ENCODE measurements at places on chromosomes 6 and 20.

DNA sequence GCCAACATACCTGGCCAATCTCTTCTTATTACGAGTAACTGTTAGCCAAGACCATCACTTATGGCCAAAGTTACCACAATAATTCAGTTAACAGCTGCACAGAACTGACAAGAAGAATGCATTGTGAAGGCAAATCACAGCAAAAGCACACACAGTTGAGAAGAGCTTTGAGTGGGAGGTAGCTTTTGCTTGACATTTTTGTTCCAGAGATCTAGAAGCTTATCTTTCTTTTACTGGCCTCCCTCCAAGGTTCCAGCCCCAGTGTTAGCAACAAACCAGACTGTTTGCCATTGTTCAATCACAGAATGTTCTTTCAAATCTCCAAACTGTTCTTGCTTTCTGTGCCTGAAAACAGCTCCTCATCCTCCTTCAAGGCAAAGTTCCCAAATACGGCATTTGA lies 35.9 kb upstream of the IRAK1BP1 start:
- no peak for ATAC-seq

- no peak for ATAC-seq
Measured at GRCh38 chr6:14417377-14417776, 299.8 kb downstream of the CD83 start.

GRCh38 chr20:59643615-59644061 lies 39.3 kb downstream of the PHACTR3 start:
- no peak for ATAC-seq

- no peak for ATAC-seq
Measured at GRCh38 chr6:9581155-9581554, 833.7 kb downstream of the TFAP2A start.

DNA sequence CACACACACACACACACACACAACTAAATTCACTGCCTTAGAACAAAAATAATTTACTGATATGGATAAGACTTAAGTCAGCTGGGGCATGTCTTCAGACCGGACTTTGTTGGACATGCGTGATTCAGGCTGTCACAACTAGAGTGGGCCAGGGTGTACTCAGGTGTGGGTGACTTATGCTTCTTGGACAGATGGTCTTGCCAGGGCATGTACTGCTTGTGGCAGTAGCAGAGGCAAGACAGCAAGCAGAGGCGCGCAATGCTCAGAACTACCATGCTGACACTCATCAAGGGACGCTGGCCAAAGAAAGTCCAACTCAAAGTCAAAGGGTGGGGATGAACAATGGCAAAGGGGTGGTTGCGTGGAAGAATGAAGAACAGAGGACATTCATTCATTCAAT lies 437.5 kb downstream of the CBLN4 start:
- no peak for ATAC-seq

GRCh38 chr20:23654000-23654399 lies 16.2 kb upstream of the CST3 start:
- no peak for ATAC-seq

- ATAC-seq = no peak
Measured at GRCh38 chr6:16249971-16250370, 11.6 kb downstream of the GMPR start.

DNA sequence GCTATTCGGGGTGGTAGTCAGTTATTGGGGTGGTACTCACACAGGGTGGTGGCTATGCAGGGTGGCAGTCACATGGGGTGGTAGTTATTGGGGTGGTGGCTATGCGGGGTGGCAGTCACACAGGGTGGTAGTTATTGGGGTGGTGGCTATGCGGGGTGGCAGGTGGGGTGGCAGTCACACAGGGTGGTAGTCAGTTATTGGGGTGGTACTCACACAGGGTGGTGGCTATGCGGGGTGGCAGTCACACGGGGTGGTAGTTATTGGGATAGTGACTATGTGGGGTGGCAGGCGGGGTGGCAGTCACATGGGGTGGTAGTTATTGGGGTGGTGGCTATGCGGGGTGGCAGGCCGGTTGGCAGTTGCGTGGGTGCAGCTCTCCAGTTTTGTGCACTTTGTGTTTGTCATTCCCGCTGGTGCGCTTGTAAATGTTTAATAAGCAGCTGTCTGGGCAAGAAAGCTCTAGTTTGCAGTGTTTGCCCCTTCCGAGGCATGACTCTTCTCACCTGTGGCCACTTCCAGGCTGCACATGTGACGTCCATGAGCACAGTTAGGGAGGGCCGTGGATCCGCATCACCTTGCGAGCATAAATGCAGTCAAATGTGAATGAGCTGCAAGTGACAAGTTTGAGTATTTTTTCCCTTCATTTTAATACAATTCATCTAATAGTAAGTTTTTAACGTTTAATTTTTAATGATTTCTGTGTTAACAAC lies 219.0 kb upstream of the CST7 start:
- no peak for ATAC-seq

DNA sequence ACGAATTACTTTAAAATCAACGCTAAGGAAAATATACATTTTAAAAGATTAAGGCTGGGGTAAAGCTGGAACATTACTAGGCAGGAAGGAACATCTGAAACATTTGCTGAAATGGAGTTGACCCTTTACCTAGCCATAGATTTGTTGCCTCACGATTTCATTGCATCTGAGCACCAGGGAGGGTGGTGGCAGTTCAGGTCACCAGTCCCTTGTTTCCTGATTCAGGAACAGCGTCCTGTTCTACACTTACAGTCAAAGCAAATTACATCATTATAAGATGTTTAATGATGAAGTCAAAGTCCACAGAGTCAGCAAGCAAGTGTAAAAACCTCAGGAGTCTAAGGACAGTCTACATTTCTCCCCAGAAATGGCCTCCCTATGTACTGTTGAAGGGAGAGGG lies 9.0 kb upstream of the MICA start:
- no peak for ATAC-seq

DNA sequence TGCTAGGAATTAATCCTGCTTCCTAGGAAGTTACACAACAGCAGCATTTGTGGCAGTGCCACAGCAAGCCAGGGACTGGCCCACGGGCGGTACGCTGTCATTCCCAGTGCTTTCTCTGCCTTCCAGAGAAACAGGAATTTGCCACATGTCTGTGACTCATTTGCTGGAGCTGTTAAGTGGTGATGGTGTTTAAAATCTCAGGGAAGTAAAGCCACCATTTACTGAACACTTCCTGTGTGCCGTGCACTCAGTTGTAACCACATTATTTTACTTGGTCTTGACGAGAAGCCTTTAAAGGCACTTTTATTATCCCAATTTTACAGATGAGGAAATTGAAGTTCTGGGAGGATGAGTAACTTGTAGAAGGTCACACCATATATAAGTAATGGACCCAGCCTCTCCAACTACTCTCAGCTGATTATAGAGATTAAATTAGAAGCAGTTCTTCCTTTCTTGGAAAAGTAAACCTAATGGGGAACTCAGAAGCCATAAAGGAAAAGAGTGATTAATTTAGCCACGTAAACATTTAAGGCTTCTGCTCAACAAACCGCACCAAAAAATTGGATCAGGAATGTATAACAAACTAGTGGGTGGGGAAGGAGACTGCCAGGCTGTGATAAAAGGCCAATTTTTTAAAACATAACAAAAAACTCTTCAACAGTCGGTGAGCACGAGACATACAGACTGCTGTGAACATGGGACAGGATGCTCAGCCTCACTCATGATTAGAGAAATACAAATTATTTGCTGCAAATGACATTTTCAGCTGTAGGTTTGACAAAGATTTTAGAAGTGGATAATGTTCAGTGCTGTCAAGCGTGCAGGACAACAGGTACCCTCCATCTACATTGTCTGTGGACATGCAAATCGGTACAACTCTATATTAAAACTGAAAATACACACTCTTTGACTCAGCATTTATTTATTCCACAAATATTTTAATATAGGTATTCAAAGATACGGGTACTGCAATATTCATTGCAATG lies 311.2 kb downstream of the NRN1 start:
- no peak for ATAC-seq

DNA sequence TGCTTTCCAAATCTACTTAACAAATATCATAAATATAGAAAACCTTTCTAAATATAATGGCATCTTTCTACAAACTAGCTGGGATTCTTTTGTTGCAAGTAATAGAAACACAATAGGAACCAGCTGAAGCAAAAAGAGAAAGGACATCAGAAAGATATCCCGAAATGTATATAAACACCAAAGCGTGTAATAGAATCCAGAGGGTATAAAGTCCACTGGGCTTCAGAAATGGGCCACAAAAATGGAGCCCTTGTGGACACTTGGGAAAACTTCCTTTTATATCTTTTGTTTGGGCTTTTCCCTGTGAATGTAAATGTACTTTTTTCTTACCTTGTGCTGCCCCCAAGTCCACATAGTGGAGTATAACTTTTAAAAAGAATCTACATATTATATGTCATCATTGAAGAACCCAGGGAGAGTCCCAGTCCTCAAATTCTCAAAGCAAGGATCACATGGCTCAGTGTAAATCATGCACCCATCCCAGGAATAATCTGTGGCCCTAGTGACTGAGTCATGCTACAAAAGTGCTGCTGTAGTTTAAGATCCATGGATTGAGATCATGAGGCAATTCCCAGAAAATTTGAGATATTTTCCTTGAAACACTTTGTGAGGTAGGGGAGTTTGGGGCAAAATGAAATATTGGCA lies 457.0 kb downstream of the EPM2A start:
- ATAC-seq = no peak

DNA sequence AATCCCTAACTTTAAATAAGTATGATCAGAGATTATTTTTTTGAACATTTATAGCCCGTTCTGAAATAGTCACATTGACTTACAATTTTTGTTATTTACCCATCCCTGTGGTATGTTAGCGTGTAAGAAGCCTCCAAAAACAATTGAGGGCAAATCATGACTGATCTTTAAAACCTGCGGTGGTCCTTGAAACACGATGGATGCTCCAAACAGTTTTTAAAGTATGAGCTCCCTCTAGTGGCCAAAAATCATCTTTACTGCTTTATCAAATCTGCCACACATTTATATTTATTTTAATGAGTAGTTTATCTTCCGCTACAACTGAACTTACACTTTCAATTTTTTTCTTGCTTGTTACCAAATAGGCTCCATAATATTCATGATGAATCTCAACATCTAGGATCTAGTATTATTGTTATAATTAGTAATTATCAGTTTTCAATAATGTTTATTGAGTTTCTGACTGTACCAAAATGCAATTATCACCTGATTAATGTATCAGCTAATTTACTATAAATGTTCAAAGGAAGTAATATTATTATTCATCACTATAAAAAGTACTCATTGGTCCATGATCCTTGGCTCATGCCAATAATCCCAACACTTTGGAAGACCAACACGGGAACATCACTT lies 52.2 kb downstream of the MARCKS start:
- ATAC-seq = peak; percentile 81

GRCh38 chr6:112909781-112910180 lies 562.7 kb downstream of the RFPL4B start:
- no peak for ATAC-seq

- no peak for ATAC-seq
Measured at GRCh38 chr6:134416418-134417154, 98.7 kb upstream of the SGK1 start.

- ATAC-seq = no peak
Measured at GRCh38 chr6:4806791-4807190, 30.6 kb downstream of the CDYL start.

DNA sequence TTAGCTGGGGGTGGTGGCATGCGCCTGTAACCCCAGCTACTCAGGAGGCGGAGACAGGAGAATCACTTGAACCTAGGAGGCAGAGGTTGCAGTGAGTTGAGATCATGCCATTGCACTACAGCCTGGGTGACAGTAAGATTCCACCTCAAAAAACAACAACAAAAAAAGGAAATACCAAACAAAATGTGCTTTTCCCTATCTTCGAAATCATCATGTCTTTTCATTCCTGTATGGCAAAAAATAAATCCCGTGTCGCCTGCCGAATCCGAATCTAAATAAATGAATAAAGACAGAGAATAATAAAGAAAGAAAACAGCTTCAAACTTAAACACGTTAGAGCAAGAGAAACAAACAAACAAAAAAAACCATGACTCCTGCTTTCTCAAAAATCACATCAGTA lies 11.8 kb downstream of the B4GALT5 start:
- ATAC-seq = no peak

DNA sequence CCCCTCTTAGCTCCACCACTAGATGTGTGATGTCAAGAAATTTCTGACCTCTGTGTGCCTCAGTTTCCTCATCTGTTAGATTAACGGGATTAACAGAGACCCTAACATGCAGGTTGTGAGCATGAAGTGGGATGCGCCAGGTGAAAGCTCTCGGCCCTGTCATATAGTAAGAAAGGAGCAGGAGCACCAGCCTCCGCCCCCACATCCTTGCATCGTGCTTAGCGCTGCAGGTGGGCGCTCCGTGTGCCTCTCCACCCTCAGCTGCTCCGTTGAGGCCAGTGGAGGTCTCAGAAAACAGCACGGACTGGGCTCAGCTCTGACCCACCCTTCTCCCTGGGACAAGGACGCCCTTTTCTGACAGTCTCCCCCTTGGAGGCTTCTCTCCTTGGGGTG lies 63.4 kb downstream of the TCP11 start:
- ATAC-seq = no peak

DNA sequence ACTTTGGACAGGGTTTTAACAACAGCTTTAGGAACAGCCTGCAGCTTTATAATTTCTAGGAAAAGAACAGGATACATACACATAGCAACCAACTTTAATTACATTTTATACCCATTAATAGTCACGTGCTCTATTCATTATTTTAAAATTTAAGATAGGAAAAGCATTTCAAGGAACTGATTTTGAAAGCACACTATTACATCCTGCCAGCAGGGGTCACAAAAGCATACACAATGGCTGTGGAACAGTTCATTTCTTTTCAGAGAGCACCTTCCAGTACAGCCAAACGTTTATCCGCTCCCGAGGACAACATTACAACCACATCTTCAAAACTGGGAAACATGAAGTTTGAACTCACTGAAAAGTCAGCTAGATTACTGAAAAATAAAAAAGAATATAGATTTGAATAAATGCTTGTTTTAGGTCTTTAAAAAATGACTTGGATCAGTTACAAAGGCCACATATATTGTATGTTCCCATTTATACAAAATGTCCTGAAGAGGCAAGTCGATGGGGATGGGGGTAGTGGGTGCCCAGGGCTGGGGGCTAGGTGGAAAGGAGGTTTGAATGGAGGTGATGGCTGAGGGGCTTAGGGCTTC lies 104.6 kb upstream of the EXOC2 start:
- ATAC-seq = peak; percentile 82

DNA sequence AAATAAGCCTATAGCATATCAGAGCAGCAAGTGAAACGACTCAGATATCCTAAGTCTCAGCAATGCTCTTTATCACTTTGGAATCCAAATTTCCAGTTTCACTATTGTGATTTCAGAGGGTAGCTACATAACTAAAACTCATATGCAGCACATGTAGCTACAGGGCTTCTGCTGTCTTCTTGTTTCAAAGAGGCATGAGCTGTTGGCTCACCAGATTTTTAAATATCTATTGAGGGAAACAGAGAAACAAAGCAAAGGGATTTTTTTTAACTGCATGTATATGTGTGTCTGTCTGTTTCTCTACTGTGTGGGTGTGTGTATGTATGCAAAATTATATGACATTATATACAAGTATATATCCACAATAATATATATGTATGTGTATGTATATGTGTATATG lies 258.4 kb downstream of the HDGFL1 start:
- peak; percentile 65 for ATAC-seq

- ATAC-seq = no peak
Measured at GRCh38 chr6:106980926-106981325, 6.4 kb upstream of the CD24 start.

GRCh38 chr20:48926821-48927220 lies 5.3 kb downstream of the ARFGEF2 start:
- ATAC-seq = no peak

- ATAC-seq = no peak
Measured at GRCh38 chr6:150981095-150981494, 115.6 kb downstream of the MTHFD1L start.

All from SK-N-SH treated with all-trans-retinoic acid at 6 μM for 48 hours (cell line).